T-helper 17 cell (primary cell): ENCODE measurements at places on chromosomes 2 and 18.
A peak's percentile ranks its signal among the peaks of the same experiment; 100 is the strongest.

GRCh38 chr2:15565392-15565791 lies 4.3 kb upstream of the NBAS start:
- no peak overlapping the region for H3K4me3 ChIP-seq
- DNase-seq = no peak
- H3K27me3 ChIP-seq = peaks cover 19% of the 10 kb centered on the region

DNA sequence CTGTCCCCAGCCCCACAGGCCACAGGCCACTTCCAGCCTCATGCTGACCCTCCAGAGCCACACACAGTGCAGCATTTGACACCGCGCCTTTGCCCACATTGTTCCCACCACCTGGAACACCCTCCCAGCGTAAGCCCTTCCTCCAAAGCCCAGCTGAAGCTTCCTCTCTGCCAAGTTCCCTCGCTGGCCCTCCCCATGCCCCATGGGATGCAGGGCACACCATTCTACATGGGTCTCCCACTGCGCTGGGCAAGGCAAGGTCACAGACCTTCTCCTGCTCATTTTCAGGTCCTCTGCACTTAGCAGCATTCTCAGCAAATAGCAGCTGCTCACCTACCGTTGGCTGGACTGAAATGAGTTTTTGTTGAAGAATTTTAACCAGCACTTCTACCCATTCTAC lies 455.5 kb downstream of the EIPR1 start:
- H3K27ac ChIP-seq = no peak overlapping the region
- no peak overlapping the region for H3K4me3 ChIP-seq
- DNase-seq = no peak
- no peaks in the 10 kb centered on the region for H3K36me3 ChIP-seq
- H3K4me1 ChIP-seq = no peaks in the 10 kb centered on the region

DNA sequence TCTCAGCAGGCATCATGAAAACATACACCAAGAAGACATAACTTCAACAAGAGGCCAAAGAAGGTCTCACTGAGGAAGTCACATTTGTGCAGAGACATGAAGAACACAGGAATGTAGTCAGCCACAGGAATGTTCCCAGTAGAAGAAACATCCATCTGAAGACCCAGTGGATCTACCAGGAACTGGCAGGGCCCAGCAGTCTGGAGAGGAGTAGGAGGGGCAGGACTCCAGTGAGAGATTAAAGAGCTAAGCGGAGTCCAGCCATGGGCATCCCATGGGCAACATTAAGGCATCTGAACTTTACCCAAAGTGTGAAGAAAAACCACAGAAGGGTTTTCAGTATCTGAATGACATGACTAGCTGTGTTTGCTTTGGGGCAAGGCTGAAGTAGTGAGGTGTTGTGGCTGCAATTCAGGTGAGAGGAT lies 103.1 kb downstream of the UPP2 start:
- H3K4me1 ChIP-seq = no peaks in the 10 kb centered on the region
- peaks cover 6% of the 10 kb centered on the region for H3K27me3 ChIP-seq
- no peak overlapping the region for H3K27ac ChIP-seq
- no peak for DNase-seq

DNA sequence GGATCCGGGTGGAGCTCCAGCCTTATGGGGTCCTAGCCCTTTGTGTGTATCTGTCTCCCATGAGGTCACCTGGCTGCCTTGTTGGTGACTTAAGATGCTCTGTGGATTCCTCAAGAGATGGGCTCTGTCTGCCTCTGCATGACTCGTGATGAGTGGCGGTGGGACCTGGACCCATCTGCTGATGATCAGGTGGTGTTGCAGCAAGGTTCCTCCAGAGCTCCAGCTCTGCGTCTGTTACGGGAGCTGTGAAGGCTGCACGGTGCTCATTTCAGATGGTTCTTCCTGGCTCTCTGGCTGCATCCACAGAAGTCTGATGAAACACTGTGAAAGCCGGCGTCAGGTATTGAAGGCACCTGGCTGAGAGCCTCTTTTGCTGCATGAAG lies 2.4 kb downstream of the AGAP1 start:
- peak overlapping the region; percentile 64 for H3K4me3 ChIP-seq
- no peak for DNase-seq
- peaks cover 79% of the 10 kb centered on the region for H3K27me3 ChIP-seq
- peaks cover 6% of the 10 kb centered on the region for H3K36me3 ChIP-seq

GRCh38 chr2:105514576-105514975 lies 115.7 kb upstream of the FHL2 start:
- no peak for DNase-seq
- no peaks in the 10 kb centered on the region for H3K36me3 ChIP-seq
- H3K27ac ChIP-seq = no peak overlapping the region

DNA sequence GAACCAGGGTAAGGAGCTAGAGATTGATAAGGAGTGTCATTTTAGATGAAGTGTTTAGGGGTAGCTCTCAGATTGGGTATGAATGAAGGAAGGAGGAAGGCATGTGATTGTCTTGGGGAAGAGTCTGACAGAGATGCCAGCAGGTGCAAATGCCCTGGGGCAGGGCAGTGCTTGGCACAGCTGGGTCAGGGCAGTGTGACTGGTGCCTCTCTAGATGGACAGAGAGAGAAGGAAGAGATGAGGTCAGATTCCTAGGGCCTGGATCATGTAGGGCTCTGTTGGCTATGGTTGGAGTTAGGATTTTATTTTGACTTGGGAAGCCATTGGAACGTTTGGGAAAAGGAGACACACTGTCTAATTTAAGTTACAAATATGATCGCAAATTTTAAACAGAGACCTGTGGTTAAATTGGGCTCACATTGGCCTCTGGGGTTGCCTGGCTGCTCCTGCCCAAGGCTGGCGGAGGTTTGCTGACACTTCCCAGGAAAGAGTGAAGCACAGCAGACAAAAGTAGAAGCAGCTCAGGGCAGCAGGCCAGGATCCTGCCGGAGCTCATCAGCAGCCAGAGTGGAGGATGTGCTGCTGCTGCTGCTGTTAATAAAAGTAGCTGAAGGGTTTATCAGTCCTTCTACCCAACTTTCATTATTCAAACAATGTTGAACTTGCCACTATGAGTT lies 32.7 kb upstream of the FHL2 start:
- no peak for DNase-seq
- peaks cover 2% of the 10 kb centered on the region for H3K36me3 ChIP-seq
- peaks cover 12% of the 10 kb centered on the region for H3K4me1 ChIP-seq
- peaks cover 35% of the 10 kb centered on the region for H3K27me3 ChIP-seq

- no peaks in the 10 kb centered on the region for H3K27me3 ChIP-seq
- H3K36me3 ChIP-seq = peaks cover 8% of the 10 kb centered on the region
- H3K4me3 ChIP-seq = no peak overlapping the region
- H3K27ac ChIP-seq = no peak overlapping the region
- no peak for DNase-seq
These were observed 83.0 kb upstream of the NOSTRIN start for GRCh38 chr2:168719446-168719845.

GRCh38 chr2:1561811-1562421 lies 148.7 kb downstream of the TPO start:
- no peak for DNase-seq
- peaks cover 16% of the 10 kb centered on the region for H3K4me1 ChIP-seq
- H3K27me3 ChIP-seq = peaks cover 15% of the 10 kb centered on the region
- H3K27ac ChIP-seq = no peak overlapping the region
- no peak overlapping the region for H3K4me3 ChIP-seq
- peaks cover 2% of the 10 kb centered on the region for H3K36me3 ChIP-seq

GRCh38 chr2:240308111-240308651 lies 127.3 kb upstream of the GPC1 start:
- no peak for DNase-seq
- no peaks in the 10 kb centered on the region for H3K36me3 ChIP-seq
- H3K4me3 ChIP-seq = no peak overlapping the region
- no peaks in the 10 kb centered on the region for H3K4me1 ChIP-seq
- H3K27me3 ChIP-seq = peaks cover 23% of the 10 kb centered on the region

DNA sequence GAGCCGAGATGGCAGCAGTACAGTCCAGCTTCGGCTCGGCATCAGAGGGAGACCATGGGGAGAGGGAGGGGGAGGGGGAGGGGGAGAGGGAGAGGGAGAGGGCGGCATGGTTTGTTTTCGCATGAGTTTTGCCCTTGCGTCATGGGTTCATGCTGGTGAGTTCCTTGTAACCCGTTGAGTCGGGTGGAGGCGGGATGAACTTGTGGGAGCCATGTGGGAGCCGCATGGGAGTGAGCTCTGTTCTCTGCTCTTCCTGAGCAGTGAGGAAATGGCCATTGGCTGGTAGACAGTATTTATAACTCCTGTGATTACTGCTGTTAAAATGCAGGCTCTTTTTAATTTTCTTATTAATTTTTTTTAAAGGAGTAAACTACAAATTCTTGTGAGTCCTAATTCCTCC lies 108.0 kb downstream of the CEP192 start:
- peaks cover 5% of the 10 kb centered on the region for H3K4me1 ChIP-seq
- H3K36me3 ChIP-seq = peaks cover 23% of the 10 kb centered on the region
- DNase-seq = no peak
- H3K27ac ChIP-seq = no peak overlapping the region

DNA sequence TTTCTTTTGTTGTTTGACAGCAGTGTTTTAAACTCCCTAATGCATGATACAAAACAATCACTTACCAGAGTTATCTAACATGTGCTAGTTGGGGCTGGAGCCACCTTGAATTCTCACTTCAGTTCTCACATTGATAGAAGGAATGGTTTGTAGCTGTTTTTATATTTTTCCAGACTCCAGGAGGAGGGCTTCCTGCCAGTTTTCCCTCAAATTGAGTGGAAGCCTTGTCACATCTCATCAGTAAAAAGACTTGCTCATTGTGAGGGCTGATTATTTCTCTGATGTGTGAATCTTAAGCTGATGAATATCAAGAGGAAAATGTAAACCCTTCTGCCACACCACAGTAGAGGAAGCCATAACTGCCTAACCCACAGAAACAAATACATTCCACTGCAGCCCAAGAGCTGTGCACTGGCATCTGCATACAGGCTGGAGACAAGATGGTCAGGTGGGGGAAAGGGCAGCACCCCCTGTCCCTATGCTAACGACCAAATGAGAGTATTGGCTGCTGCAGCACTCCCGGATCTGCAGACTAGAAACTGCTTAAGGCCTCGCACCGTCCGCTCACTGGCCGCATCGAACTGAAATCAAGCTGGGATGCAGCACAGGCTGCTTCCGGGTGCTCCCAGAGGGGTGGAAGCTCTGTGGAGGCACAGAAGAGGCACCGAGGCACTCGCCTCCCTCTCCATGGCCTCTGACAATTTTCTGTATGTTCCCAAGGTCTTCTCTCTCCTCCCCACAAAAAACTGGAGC lies 73.7 kb upstream of the TPO start:
- no peaks in the 10 kb centered on the region for H3K27me3 ChIP-seq
- no peaks in the 10 kb centered on the region for H3K4me1 ChIP-seq
- H3K27ac ChIP-seq = no peak overlapping the region
- no peaks in the 10 kb centered on the region for H3K36me3 ChIP-seq

DNA sequence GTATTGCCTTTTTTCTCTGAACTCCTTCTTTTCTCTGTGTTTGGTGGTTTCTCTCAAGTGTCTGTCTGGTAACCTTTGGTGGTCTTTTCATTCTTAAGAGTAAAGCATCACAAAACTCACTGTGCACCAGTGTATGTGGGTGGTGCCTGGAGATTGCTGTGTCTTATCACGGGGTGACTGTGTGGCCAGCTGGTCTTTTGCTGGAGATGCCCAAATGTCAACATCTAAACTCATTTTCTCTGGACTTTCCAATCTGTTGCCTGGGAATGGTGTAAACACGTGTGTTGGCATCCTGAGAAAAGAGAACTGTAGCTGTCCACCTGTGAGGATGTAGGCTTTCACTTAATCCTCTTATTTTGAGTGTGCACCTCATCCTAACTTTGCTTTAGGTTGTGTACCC lies 323.2 kb downstream of the AGPS start:
- no peaks in the 10 kb centered on the region for H3K36me3 ChIP-seq
- peaks cover 19% of the 10 kb centered on the region for H3K27me3 ChIP-seq
- no peaks in the 10 kb centered on the region for H3K4me1 ChIP-seq
- H3K27ac ChIP-seq = no peak overlapping the region
- H3K4me3 ChIP-seq = no peak overlapping the region
- no peak for DNase-seq

DNA sequence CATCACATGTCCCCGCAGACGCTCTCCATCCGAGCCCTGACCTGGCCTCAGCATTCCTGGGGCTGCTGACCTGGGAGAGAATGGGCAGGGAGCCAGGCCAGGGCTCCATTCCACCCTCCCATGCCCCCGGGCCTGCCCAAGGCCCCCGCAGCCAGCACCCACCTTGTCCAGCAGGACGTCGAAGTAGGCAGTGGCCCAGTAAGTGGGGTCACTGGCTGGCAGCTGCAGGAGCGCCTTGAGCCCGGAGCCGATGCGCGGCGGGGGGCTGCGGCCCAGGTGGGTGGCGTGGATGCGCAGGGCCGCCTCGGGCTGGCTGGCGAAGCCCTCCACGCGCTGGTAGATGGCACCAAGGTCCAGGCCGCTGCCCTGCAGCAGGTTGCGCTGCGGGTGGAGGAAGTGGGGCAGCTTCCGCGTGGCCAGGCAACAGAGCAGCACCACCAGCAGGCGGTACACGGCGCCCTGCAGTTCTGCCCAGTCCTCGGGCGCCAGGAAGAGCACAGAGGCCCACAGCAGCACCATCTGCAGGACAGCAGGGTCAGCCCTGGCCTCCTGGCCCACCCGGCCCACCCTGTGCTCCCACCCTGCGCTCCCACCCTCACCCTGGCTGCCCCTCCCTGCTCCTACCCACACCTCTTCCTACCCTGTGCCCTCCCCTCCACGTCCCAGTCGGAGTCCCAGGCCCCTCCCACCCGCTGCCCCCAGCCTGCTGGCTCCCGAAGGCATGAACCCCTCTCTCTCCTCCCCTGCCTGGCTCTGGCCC lies 7.6 kb downstream of the MAB21L4 start:
- H3K27me3 ChIP-seq = peaks cover 5% of the 10 kb centered on the region
- DNase-seq = no peak
- H3K27ac ChIP-seq = no peak overlapping the region
- H3K4me1 ChIP-seq = no peaks in the 10 kb centered on the region
- H3K36me3 ChIP-seq = no peaks in the 10 kb centered on the region

GRCh38 chr2:137250401-137250800 lies 485.1 kb downstream of the THSD7B start:
- H3K27me3 ChIP-seq = no peaks in the 10 kb centered on the region
- DNase-seq = no peak
- H3K4me3 ChIP-seq = no peak overlapping the region
- no peaks in the 10 kb centered on the region for H3K36me3 ChIP-seq

DNA sequence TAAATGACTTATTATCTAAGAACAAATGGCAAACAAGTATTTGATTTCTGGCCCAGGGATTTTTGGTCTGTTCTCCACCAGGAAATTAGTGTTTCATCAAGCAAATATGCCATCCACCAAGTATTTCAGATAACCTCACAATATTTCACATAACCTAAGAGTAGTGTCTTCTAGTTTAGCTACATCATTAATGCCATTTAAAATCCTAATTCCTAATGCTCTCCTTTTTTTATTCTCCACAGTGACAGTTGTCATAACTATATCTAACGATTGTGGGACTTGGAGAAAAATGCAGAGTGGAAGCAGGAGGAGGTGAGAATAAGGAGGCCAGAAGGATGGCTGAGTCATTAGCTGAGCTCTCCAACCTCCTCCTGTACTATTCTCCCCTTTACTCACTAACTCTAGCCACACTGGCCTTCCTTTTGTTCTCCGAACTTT lies 58.5 kb upstream of the CTLA4 start:
- DNase-seq = no peak
- no peaks in the 10 kb centered on the region for H3K27me3 ChIP-seq
- no peaks in the 10 kb centered on the region for H3K36me3 ChIP-seq
- peaks cover 37% of the 10 kb centered on the region for H3K4me1 ChIP-seq
